Transverse colon (tissue), 4 donors: ENCODE measurements at places on chromosomes 3 and 15. TPM values are rescaled to one million over a fixed set of nuclear protein-coding genes. Genes with fewer than 3 reads are reported as not detected.

DNA sequence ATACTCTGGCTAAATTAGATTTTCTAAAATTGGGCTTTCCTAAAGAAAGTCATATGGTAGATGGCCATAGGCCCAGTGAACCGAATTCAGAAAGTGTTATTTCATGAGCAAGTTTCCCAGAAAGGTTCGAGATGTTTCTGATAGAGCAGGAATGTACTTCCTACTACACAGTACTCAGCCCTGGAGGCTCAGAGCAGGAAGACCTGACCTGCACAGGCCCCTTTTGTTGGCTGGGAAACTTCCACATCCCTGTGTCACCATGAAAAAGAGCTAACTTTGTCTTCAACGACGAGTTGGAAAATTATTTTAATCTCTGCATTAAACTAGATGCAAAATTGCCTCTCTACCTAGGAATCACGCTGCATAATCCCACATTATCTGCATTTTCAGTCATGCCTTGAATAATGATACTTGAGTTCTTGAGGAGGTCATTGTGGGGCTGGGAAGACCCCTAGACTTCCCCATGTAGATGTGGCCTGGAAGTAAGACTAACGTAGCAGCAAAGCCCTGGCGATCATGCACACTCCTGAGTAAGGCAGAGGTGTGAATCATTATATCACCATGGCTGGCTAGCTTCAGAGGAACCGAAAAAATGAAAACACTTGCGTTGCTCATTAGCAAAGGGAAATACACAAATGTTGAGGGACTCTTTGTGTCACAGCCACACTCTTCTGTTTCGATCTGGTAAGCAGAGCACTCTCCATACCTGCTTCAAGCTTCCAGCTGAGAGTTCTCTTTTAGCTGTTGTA lies 47.1 kb downstream of the CMTM7 start:
- no peak for DNase-seq

- no peak for DNase-seq
Observed at GRCh38 chr3:61541694-61542093, 19.7 kb upstream of the PTPRG start.

Gene FSIP1
- total RNA-seq: not detected

- DNase-seq: no peak
Observed at GRCh38 chr3:28139288-28139687, 102.1 kb upstream of the CMC1 start.

DNA sequence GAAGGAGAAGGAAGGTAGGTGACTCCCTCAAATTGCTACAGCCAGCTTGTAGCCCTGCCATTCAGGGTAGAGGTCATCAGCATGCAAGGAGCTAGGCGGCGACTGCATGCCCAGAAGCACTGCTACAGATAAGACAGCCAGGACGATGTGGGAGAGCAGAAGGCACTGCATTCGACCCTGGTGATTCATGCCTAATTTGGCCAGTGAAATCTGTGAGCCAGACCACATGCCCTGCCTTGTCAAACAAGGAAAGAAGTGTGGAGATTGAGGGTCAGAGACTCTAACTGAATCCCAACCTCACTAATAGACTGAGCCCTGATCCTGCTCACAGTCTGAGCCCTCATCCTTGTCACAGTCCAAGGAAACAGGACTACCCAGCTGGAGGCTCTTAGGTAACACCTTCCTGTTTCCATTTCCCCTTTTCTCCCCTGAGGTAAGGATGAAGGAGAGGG lies 86.6 kb downstream of the LINGO1 start:
- DNase-seq: no peak

GRCh38 chr15:39936187-39936586 lies 2.3 kb downstream of the EIF2AK4 start:
- DNase-seq: no peak

- no peak for DNase-seq
Observed at GRCh38 chr3:4601892-4602291, 108.7 kb downstream of the ITPR1 start.

Gene SLC12A1
- total RNA-seq: not detected
